ENCODE measurements at places on chromosomes 5 and 9. TPM values are rescaled to one million over a fixed set of nuclear protein-coding genes. Genes with fewer than 3 reads are reported as not detected.

The SLC44A1 gene
- 14.3 TPM for total RNA-seq

The MAMDC2 gene
- 3.6 TPM for total RNA-seq

The ANKRD20A1 gene
- total RNA-seq, result 2.5 TPM

The PCDHGA1 gene
- 2.1 TPM for total RNA-seq

The DAB2 gene
- 19.4 TPM for total RNA-seq

The MARCOL gene
- not detected for total RNA-seq

The REEP2 gene
- 10.6 TPM for total RNA-seq

The FIBCD1 gene
- total RNA-seq, result 0.92 TPM

The FAM120A gene
- 115 TPM for total RNA-seq

GRCh38 chr9:125594223-125594610, 112.8 kb downstream of the MAPKAP1 start:
- no peak for DNase-seq

DNA sequence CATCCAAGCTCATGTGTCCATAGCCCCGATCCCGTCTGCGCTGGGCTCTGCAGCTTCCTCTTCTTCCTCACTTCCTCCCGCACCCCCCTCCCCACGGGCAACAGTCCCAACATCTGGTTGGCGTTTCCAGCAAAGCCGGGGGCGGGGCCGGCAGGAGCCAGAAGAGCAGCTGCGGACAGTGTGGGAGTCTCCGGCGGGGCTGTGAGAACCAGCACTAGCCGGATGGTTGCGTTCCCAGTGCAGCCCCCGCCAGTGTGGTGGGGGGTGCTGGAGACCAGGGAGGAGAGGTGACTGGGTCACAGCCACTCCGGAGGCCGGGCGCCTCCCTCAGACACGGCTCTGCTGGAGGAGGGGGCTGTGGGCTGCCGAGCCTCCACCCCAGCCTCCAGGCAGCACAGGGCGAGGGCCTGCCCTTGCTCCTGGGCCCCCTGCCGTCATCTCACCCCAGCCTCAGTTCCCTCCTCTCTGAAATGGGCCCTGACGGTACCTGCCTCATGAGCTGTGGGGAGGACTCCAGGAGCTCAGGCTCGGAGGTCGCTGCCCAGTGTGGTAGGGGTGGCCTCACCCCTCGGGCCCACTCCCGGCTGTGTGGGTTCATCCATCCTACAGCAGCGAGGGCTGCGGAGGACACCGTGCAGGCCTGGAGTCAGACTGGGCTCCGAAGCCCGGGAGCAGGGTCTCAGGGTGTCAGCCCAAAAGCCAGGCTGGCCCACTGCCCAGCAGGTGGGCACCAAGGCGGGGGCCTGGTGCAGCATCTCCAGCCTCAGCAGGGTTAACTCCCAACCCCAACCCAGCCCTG, 41.5 kb upstream of the NOTCH1 start:
- peak; percentile 88 for DNase-seq

- DNase-seq, result no peak
Observed at GRCh38 chr5:168370831-168371230, 79.4 kb downstream of the WWC1 start.

GRCh38 chr5:132251220-132251725, 6.2 kb upstream of the PDLIM4 start:
- peak; percentile 2 for DNase-seq

DNA sequence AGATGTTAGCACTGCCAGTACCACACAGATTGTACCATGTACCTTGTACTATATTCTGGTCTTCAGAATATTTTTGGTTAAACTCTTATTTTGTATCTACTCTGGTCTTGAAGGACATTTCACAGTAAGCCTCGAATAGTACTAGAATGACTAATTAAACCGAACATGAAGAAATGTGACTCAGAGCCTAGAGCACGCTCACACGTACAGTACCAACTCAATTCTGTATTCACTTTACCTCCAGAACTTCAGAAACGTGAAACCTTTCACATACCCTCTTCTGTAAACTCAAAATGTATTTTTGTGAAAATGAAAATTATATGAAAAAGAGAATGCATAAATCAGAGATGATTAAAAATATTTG, 112.8 kb downstream of the MVB12B start:
- DNase-seq, result no peak

DNA sequence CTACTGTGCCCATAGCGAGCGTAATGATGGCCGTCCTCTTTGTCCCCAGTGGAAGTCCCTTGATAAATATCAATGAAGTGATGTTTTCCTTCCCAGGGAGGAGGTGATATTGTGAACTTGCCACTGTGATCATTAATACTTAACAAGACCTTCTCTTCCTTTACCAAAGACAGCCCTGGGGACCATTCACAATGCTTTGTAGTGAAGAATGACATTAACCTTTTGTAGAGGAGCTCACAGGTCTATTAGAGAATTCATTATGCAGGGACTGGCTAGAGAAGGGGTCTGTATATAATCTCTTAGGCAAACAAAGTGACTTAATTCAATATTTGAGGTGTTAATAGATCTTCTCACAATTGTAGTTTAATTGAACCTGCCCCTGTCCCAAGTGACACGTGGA, 452.9 kb upstream of the DMAC1 start:
- no peak for DNase-seq

DNA sequence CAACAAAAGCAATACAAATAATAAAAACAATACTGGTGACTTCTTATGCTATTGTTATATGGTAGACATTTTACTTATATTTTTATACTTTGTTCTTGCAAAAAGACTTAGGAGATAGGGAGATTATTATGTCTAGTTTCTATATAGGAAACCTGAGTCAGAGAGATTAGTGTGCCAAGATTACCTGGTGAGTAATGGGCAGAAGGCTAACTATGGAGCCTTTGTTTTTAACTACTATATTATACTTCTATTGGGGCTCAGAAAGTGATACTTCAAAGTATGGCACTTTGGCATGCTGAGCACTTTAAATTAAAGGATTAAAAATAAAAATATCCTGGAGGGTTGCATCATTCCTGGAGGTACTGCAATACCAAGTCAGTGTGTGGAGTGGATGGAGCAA, 117.5 kb upstream of the CLINT1 start:
- DNase-seq, result no peak

DNA sequence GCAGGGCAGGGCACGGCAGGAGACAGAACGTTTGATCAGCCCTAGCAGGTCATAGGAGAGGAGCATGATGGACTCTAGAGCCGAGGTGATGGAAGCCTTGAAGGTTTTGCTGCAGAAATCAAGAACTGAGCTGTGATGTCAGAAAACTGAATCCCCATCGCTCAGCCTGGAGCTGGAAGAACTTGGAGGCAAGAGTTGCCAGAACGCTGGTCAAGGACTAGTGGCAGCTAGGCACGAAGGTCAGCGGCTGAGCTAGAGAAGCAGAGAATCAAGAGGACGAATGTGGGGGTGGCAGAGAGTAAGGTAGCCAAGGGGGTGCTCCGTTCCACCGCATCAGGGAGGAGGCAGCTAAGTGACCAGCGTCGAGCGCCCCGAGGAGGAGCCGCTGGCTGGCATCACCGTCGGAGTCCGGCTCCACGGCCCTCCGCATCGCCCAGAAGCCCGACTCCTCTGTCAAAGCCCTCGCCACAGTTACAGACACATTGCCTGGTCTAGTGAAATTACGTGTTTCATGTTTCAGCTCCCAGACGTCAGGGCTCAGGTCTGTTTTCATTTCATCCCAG, 1.2 kb upstream of the GALNT10 start:
- DNase-seq, result no peak

DNA sequence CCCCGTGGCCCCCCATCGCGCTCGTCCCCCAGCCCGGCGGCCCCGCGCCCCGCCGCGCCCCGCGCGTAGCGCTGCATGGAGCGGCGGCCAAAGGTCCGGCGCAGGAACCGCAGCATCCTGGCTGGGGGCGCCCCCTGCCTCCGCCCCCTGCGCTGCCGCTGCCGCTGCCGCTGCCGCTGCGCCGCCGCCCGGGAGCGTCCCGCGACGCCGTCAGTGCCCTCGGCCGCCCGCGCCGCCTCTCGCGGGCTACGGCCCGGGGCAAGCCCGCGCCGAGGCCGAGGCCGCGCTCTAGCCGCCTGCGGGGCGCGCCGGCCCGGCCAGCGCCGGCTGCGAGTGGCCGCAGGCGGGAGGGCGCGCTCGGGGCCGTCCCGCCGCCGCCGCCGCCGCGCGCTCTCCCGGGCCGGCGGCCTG, 523 bp downstream of the EPB41L4B start:
- no peak for DNase-seq

DNA sequence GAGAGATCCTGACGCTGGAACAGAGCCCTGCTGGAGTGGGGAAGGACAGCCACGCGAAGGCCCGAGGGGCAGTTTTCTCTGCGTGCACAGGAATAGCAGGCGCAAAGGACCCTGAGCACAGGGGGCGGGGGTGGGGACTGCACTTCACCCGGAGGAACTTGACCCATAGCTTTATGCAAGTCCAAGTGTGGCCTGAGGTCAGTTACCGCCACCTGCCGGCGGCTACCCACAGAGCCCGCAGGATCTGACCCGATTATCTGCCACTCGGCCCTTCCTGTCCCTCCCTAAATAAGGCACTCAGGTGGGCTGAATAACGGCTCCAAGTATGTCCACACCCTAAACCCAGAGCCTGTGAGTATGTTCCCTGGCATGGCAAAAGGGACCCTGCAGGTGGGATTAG, 65.4 kb upstream of the FCN1 start:
- DNase-seq, result no peak

- DNase-seq, result no peak
Observed at GRCh38 chr9:115362101-115362500, 244.1 kb upstream of the TNC start.

GRCh38 chr5:51495672-51496071, 112.4 kb downstream of the ISL1 start:
- DNase-seq, result no peak

Measured in heart right ventricle (tissue), 16 donors.